Vagina (tissue), 2 donors: ENCODE measurements at places on chromosomes 6 and 20.

GRCh38 chr20:50625986-50626677 lies 65.2 kb downstream of the RIPOR3 start:
- no peak overlapping the region for H3K4me3 ChIP-seq
- no peaks in the 10 kb centered on the region for H3K36me3 ChIP-seq
- H3K27ac ChIP-seq: peak overlapping the region; percentile 64
- H3K27me3 ChIP-seq: no peaks in the 10 kb centered on the region
- no peak for DNase-seq
- peaks cover 19% of the 10 kb centered on the region for H3K4me1 ChIP-seq

DNA sequence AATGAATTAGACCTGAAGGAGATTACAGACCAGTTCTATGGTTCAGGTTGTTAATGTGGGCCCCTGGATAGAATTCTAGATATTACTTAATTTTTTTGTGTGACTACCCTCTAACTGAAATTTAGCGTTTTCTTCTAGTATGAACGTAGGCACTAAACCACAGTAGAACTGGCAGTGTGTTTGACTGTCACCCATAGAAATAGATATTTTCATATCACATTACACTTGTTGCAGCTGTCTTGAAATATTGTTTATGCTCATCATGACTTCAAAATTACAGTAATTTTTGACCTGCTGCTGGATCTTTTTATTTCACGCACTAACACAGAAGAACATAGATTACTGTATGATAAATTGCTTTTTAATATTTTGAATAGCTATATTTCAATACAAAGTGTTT lies 31.6 kb downstream of the E2F3 start:
- no peak overlapping the region for H3K27ac ChIP-seq
- H3K36me3 ChIP-seq: no peaks in the 10 kb centered on the region
- no peaks in the 10 kb centered on the region for H3K4me1 ChIP-seq
- no peak overlapping the region for H3K4me3 ChIP-seq
- H3K27me3 ChIP-seq: no peaks in the 10 kb centered on the region

DNA sequence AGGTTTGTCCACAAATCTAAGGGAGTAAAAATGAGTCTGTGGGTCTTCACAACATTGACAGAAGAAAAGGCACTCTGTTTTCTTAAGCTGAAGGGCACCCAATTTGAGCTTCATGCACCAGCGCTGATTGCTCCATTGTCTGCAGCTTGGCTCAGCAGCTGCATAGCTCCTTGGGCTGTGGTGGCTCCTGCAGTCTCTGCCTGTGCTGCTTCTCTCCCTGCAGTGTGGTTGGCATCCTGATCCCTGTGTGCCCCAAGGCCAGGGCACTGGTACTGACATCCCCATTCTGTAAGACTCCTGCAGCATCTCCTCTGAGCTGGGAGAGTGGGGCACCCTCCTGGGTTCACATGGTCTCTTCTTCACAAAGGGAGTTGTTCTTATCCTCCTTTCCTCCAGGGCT lies 83.2 kb upstream of the B3GAT2 start:
- H3K27me3 ChIP-seq: no peaks in the 10 kb centered on the region
- no peak overlapping the region for H3K27ac ChIP-seq
- H3K4me3 ChIP-seq: no peak overlapping the region
- H3K36me3 ChIP-seq: no peaks in the 10 kb centered on the region
- H3K4me1 ChIP-seq: no peaks in the 10 kb centered on the region
- no peak for DNase-seq

- peak overlapping the region; percentile 57 for H3K4me3 ChIP-seq
- peak overlapping the region; percentile 87 for H3K27ac ChIP-seq
- H3K36me3 ChIP-seq: no peaks in the 10 kb centered on the region
- no peak for DNase-seq
- H3K27me3 ChIP-seq: no peaks in the 10 kb centered on the region
These were observed 2.0 kb downstream of the SPAG4 start for GRCh38 chr20:35617397-35618262.

DNA sequence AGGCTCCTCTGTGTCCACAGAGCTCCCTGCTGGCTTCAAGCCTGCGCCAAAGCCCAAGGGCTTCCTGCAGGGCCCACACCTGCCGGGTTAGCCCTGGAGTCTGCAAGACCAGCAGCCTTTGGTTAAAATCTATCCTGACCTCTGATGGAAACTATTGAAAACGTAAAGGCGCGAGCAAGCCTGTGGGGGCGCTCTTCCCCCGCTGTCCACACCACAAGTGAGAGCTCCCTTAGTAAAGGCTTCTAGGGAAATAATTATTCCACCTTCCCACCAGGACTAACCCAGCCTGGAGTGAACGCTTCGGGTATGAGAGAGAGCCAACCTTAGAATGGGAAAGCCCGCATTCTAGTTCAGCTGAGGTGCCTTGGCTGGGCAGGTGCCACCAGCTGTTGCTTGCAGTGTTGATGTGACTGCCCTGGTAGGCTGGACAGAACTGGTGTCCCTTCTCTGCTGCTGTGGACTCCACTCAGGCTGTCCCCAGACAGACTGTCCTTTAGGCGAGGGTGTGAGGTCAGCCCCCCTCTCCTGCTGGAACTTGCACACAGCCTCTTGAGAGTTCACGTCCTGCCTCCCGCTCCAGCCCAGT lies 68.7 kb downstream of the SYTL3 start:
- H3K36me3 ChIP-seq: no peaks in the 10 kb centered on the region
- H3K4me1 ChIP-seq: no peaks in the 10 kb centered on the region
- no peak overlapping the region for H3K27ac ChIP-seq
- no peaks in the 10 kb centered on the region for H3K27me3 ChIP-seq
